ENCODE measurements at places on chromosomes 1 and 21.
A peak's percentile ranks its signal among the peaks of the same experiment; 100 is the strongest.

DNA sequence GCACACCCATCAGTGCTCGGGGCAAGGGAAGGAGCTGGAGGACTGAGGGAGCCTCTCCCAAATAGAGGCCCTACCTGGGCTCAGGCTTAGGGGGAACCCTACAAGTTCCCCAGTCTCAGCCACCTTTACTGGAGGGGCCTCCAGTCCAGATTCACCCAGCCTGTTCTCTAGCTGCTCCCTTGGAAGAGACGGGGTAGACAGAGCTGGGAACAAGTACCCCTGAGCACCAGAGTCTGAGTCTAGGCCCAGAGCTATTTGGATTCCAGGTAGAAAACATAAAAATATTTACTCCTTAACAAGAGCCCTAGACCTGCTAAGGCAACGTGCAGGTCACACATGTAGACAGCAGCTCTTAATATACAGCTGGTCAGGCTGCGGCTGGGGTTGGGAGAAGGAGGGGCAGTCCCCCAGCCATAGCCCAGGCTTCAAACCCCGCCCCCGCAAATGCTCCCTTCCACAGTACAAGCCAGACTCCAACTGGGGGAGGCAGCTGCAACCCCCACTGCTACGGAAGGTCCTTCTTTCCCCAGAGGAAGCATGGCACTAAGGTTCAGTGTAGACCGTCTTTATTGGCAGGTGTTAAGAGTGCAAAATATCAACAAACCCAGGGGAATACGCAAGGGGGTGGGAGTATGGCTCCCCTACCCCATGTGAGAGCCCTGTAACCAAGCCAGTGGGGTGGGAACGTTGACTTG, 8.0 kb downstream of the TENT5B start:
- DNase-seq, result no peak

- DNase-seq, result peak; percentile 53
Measured at GRCh38 chr21:39125752-39126485, 57.3 kb downstream of the PSMG1 start.

GRCh38 chr1:172373864-172374263, 46.6 kb upstream of the C1orf105 start:
- DNase-seq, result no peak

DNA sequence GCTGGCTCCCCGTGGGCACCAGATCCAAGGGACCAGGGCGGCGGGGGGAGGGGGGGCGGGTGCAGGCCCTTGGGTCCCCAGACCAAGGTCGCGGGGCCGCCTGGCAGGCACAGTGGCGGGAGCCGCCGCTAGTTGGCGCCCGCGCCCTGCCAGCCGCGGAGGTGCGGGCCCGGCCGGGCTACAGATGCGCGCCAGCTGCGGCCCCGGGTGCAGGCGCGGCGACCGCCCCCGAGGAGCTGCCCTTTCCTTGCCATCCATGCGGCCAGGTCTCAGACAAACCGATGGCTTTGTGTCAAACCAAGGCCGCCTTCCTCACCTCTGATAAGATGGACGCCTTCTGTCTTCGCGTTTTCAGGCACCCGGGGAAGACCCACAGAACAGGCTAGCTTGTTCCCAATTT, 2.2 kb upstream of the RUNX3 start:
- no peak for DNase-seq

DNA sequence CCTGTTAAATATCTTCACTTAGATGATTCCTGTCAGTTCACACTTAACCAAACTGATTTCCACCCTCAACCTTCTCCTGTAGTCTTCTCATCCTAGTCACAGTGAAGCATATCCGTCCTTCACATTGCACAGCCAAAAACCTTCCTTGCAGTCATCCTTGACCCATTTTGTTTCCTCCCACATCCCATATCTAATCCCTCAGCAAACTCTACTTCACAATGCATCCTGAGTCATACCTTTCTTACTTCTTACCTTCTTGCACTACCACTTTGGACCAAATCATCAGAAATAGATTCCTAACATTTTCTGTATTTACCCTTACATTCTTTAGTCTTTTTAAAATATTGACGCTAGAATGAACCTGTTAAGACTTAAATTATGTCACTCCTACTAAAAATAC, 86.9 kb downstream of the OLFML2B start:
- DNase-seq, result no peak

- peak; percentile 89 for DNase-seq
Measured at GRCh38 chr1:63124666-63125191, 197.6 kb upstream of the FOXD3 start.

DNA sequence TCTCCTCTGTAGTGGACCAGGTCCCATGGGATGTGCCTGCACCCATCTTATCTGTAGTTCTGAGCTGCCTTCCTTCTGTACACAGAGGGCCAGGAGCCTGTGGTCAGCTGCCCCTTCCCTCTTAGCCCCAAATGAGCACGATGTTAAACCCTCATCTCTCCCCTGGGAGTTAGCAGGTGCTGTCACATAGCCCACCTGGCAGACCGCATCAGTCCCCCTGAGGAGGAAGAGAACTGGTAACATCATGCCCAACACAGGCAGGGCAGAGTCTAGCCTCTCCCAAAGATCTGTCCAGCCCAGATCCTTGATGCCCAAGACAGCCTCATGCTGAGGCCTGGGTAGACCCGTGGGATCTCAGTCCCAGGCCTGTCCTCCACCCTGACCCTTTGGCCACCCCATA, 4.7 kb downstream of the TIE1 start:
- DNase-seq, result no peak

DNA sequence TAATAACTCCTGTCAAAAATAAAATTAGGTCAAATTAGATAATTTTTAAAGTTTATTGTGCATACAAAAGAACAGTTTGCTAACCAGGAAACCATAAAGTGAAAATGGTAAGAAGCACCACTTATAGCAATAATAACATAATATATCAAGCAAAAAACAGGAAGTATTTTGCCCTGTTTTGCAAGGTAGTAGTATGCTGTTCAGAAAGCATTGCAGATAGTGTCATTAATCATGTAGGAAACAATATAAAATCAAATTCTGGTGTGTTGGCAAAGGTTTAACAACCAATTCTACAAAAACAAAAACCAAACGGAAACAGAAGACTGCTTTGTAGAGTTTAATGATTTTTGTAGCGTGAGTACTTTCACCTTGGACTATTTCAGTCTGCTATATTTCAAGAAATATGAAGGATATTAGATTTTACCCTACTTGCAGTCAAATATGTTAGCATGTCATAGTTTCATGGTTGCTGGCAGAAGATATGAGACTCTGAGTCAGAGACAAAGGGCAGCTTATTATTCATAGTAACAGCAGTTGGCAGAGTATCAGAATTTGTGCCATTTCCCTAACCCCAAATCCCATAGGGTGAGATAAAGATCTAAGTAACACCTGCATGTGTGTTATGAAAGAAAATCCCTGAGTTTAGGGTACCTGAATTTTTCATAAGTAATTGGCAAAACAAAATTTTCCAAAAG, 729.0 kb upstream of the BRINP3 start:
- peak; percentile 5 for DNase-seq

GRCh38 chr1:33380811-33381210, 50.1 kb downstream of the PHC2 start:
- no peak for DNase-seq

GRCh38 chr1:55958498-55958897, 620.9 kb downstream of the PLPP3 start:
- peak; percentile 29 for DNase-seq

- DNase-seq, result no peak
Measured at GRCh38 chr1:164755690-164756089, 196.7 kb downstream of the PBX1 start.

DNA sequence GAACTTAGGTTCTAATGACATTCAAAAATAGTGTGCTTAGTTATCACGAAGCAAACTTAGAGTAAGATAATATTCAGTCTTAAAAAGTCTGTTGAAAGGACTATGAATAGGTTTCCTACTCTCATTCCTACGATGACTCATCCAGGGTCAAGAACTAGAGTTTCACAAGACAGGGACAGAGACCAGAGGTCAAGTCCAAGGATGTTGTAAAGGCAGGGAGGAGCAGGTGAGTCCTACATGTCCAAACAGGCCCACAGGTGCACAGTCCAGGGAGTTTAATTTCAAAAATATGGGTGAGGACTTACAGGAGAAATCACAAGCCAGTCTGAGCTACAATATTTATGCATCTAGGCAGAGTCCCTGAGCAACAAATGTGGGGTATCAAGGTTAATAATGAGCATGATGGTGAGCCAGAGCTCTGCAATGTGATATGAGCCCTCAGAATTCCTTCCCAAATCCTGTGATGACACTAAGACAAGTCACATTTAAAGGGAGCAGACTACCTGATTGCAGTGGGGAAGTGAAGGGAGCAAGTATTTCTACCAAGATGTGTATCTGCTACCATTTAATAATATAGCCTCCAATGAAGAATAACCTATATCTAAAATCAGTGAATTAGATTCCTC, 100.0 kb upstream of the NRIP1 start:
- no peak for DNase-seq

GRCh38 chr1:21323091-21323490, 32.8 kb upstream of the ECE1 start:
- DNase-seq, result no peak

- no peak for DNase-seq
Measured at GRCh38 chr1:25723250-25723880, 76.6 kb upstream of the SELENON start.

- DNase-seq, result no peak
Measured at GRCh38 chr1:51708911-51709760, 92.2 kb downstream of the OSBPL9 start.

- peak; percentile 4 for DNase-seq
Measured at GRCh38 chr1:104132382-104132973, 382.8 kb downstream of the AMY1C start.

GRCh38 chr1:176466514-176466913, 3.5 kb downstream of the PAPPA2 start:
- DNase-seq, result no peak

DNA sequence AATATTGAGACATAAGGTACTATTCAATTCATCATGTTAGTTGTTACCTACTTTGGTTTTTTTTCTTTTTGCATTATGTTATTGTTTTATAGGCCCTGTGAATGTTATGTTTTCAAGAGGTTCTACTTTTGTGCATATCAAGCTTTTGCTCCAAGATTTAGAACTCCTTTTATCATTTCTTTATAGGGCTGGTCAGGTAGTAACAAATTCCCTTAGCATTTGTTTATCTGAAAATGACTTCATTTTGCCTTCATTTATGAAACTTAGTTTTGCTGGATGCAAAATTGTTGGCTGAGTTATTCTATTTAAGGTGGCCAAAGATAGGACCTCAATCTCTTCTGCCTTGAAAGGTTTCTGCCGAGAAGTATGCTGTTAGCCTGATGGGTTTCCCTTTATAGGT, 21.3 kb upstream of the MAB21L3 start:
- DNase-seq, result no peak

DNA sequence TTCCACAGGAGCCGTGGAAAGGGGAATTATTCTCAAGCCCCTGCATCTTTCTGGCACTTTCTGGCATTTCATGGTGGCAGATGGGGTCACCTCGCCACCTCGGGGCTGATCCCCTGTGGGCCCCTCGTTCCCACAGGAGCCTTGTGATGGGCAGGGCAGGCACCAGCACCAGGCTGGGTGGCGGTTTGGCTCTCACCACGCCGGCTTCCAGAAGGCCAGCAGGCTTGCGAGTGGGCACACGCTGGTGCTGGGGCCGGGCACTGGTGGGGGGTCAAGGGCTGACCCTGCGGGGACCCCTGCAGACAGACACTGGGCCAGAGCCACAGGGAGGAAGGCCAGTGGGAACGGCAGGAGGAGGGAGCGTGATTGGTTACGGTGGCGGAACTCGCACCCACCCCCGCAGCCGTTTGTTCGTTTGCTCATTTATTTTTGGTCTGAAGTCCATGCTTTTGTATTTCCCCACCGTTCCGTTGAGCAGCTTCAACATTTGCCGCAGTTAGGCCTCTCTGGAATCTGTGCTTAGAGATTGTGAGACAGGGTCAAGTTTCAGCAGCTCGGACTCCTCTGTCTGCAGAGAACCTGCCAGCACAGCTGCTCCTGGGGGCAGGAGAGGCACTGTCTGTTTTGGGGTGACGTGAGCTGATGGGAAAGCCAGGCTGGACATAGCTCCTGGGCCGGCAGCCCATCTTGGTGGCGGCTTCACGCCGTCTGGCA, 5.3 kb downstream of the COL18A1 start:
- no peak for DNase-seq

GRCh38 chr1:238257018-238257621, 366.4 kb upstream of the ZP4 start:
- DNase-seq, result no peak

- DNase-seq, result no peak
Measured at GRCh38 chr1:5941671-5942070, 50.6 kb downstream of the NPHP4 start.

- DNase-seq, result no peak
Measured at GRCh38 chr21:45403825-45404729, 888 bp upstream of the COL18A1 start.

DNA sequence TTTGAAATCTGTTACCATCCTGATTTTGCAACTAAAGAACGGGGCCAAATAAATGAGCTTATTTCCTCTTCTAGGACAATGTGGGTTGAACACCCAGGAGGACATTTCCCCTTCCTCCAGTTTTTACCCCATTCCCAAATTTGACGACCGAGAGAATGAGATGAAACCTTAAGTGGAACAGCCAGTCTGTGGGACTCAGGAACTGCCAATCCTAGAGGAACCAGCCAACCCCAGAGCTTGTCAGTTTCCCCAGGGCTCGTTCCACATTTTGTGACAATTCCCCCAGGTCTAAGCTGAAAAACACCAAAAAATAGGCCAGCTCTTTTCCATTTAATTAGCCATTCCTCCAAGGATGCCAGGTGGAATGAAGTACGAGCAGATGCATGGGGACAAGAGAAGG, 21.3 kb upstream of the MAPKAPK2 start:
- DNase-seq, result no peak

- no peak for DNase-seq
Measured at GRCh38 chr1:159090286-159091179, 14.0 kb upstream of the AIM2 start.

GRCh38 chr1:200448034-200448762, 38.4 kb upstream of the ZNF281 start:
- DNase-seq, result no peak

DNA sequence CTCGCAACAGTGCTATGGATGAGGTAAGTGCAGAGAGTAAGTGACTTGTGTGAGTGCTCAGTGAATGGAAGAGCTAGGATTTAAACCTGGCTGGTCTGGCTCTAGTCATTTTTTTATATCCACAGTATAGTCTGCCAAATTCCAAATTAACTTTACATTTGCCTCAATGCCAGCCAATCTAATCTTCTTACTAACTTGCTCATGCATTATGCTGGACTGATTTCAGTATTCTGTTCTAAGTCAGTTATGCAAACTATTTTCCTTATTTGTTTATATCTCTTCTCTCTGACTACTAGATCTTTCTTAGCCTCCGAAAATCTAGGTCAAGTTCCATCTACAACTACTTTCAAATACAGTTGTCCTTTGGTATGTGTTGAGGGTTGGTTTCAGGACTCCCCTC, 133.3 kb downstream of the XPR1 start:
- DNase-seq, result no peak

Measured in astrocyte of the cerebellum (primary cell).